ENCODE measurements at places on chromosomes 3 and 15.

- DNase-seq: no peak
Measured at GRCh38 chr15:55250941-55251340, 38.7 kb downstream of the RAB27A start.

DNA sequence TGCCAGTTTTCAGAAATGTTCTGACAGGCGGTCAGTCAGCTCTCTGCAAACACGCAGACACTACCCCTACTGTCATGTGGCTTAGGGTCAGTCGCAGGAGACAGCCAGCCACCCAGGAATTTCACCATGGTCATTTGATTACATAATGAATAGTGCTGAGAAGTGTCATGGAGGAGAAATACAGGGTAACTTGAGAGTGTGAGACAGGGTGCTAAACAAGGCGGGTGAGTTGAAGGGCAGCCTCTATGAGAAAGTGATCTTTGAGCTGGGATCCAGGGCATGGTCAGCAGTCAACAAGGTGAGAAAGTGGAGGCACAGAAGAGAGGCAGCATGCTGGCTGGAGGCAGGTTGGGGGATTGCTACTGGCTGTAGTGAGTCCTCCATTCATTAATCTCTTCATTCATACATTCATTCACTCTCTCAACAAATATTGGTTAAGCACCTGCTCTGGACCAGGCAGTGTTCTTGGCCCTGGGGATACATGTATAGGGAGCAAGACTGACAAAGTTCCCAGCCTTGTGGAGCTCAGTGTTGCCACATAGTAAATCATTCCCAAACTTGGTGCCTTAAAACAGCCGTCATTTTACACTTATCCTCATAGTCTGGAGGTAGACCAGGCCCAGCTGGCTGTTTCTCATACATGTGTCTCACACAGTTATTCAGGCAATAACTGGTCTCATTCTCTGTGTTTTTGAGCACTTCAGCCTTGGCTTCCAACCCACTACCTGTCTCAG lies 14.8 kb downstream of the PXYLP1 start:
- DNase-seq: no peak

DNA sequence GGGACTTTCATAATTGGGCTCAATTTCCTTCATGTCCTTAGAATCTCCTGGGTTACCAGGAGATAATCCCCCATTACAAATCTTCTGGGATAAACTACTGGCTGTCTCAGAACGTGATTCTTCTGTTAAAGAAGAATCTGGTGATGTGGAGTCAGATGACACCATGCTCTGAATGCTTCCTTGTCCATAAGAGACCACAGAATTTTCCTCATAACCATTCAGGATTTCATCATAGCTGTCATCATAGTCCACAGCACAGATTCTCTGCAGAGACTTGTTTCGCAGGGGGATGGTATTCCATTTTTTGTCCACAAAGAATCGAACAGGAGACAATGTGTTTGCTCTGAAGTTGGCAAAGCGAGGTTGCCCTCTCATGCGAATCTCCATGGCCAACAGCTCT lies 109.8 kb upstream of the TSPAN3 start:
- DNase-seq: no peak

DNA sequence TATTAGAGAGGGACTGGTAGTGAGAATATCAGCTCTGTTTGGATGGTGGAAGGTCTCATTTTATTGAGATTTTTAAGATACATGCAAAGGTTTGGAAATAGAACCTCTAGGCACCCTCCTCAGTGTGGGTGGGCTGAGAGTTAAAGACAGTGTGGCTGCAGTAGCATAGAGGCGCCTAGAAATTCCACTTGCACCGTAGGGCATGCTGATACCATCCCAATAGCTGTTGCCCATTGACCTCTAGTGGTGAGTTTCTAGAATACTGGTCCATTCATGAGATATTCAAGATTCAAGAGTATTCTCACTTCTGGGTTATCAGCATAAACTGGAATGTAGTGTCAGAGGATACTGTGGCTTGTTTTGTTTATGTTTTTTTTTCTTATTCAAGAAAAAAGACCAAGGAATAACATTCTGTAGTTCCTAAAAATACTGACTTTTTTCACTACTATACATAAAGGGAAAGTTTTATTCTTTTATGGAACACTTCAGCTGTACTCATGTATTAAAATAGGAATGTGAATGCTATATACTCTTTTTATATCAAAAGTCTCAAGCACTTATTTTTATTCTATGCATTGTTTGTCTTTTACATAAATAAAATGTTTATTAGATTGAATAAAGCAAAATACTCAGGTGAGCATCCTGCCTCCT lies 87.2 kb downstream of the TGFBR2 start:
- DNase-seq: no peak

DNA sequence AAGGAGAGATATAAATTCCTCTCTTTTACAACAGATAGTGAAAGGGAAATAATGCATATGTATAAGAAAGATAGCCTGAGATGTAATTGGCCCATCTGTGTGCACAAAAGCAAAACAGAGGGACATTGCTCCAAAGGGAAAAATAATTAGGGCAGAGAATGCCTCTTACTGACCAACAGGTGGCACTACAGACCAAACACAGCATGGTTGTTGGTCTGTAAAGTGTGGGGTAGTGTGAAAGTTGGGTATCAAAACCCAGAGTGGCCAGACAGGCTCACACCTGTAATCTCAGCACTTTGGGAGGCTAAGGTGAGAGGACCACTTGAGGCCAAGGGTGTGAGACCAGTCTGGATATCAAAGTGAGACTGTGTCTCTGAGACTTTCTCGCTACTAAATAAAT lies 4.5 kb upstream of the TLNRD1 start:
- DNase-seq: no peak

GRCh38 chr3:11606090-11606784 lies 37.5 kb downstream of the VGLL4 start:
- DNase-seq: no peak

DNA sequence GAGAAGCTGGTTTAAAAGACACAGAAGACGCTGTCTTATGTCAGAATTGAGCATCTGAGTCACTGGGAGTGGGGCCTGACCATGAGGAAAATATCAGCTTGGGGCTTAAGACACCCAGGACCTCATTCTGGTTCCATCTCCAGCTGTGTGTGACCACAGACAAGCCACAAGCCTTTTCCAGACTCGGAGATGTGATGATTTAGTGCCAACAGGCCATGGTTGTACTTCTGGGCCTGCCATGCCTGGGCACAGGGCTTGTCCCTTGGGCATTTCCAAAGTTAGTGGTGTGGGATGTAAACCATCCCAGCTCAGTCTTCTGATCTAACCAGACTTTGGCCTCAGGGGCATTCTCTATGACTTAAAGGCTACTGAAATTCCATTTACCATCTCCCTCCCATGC lies 269.8 kb downstream of the RYR3 start:
- no peak for DNase-seq

DNA sequence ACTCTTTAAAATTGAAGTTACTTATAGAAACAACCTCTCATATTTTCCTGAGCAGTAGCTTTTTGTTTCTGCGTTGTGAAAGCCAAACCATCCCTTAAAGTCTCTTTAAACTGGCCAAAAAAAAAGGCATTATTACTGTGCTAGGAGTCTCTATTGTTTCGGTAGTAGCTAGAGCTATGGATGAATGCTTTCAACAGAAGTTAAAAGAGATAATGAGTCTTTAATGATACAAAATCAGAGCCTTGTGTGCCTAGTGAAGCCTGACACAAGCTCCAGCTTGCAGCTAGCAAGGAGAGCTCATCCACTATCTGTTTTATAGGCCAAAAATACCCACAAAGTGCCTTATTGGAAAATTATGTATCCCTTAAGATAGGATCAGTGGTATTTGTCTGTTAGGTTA lies 360.4 kb upstream of the CDIN1 start:
- DNase-seq: no peak

DNA sequence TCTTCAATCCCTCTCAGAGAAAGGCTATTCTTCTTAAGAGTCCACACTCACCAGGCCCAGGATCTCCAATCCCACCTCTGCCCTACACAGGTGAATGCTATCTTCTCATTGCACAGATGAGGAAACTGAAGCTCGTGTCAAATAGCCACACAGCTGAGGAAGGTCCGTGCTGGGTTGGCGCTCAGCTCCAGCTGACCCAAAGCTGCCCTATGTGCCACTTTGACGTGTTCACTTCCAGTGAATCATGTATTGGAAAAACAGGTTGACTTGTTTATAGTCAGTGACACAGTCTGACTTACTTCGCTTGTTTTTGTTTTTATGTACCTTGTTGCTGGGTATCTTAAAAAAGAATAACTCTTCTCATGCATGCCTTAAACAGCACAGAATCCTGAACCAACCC lies 32.4 kb upstream of the ALDH1A3 start:
- no peak for DNase-seq

DNA sequence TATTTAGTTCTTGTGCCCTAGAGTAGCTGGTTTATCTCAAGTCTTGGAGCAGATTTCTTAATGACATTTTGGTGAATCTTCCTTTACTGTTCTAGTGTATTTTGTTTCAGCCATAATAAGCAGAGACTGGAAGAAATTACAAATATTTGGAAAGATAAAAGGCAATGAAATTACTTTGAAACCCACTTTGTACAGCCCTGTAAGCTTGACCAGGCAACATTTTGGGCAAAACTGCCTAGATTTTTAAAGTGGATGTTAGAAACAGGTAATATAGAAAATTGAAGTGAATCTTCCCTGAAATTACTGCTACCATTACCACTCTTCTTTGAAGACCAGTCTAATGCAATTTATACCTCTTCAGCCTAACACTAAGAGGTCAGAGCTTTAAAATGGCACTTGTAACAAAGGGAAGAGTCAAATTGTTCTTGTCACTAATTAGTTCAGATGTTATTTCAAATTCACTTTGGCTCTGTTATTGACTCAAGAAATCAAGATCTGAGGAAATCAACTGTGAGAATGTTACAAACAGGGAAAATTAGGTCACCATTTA lies 589.4 kb downstream of the NLGN1 start:
- DNase-seq: no peak

DNA sequence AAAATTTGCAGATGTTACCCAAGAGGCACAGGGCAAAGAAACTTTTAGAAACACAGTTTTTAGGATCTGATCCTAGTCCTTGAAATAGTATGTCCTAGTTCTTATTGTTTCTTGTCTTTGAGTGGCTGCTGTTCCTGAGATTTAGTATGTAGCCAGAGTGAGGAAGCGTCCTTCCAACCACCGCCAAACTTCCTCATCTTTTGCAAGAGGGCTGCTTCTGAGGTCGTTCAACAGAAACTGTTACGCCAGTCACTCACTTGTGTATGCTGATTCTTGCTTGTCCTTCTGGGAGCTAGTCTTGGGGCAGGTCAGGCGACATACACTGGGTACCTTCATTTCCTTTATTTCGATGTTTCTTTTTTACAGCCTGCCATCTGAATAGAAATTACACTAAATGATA lies 577.3 kb upstream of the ZNF717 start:
- no peak for DNase-seq

DNA sequence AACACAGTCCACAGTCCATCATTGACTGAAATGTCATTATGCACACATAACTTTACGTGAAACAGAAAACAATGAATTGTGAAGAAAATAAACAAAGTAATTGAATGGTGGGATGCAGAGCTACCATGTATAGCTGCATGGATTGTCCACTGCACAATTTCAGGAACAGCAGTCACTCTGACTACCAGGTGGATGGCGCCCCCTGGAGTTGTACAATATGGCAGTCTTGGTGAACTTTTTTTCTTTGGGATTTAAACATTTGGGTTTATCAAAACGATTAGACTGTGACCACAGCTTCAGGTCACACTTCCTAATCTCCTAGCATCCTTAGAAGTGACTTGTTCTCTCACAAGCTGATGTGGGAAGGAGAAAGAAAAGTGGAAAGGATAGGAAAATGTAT lies 48.9 kb upstream of the TCF12 start:
- DNase-seq: no peak

GRCh38 chr3:58041826-58042324 lies 33.7 kb downstream of the FLNB start:
- no peak for DNase-seq

- peak; percentile 25 for DNase-seq
Measured at GRCh38 chr3:67384760-67385397, 269.5 kb downstream of the SUCLG2 start.

- DNase-seq: no peak
Measured at GRCh38 chr3:126344380-126345041, 12.7 kb downstream of the KLF15 start.

GRCh38 chr3:197338586-197338985 lies 40.2 kb upstream of the DLG1 start:
- DNase-seq: no peak

DNA sequence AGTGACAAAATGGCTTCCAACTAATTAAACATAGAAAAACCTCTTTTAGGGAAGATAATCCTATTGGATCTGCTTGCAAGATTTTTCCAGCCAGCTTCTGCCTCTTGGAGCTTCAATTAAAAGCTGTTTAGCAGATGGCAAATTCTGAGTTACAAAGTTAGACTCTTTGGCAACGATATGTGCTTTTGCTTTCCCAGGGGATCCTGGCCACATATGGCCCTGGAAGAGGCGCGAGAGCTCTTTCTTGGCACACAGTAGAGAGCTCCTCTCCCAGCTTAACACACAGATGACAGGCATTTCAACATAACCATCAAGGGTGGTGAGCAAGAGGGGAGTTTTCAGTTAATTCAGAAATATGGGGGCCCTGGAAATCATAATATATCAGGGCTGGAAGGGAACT lies 41.6 kb upstream of the GALNT15 start:
- DNase-seq: no peak

GRCh38 chr15:64284042-64284441 lies 71.9 kb downstream of the CSNK1G1 start:
- DNase-seq: no peak

GRCh38 chr3:107985496-107985895 lies 105.3 kb downstream of the CD47 start:
- no peak for DNase-seq

DNA sequence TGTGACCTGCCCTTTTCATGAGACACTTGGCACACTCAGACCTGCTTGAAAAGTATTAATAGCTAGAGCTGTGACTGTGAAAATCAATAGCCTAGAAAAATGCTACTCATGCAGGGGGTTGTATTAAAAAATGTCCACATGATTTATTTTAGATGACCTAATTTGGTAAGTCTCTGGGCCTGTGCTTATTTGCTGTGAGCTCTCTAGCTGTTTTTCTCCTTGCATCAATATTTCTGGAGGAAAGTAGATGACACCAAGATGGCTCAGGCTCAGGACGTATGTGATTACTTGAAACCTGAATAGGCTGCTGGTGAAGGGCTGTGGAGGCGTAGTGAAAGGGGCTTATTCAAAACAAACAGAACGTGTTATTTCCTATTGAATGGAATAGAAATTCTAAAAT lies 29.5 kb downstream of the KCNAB1 start:
- DNase-seq: no peak

- DNase-seq: peak; percentile 45
Measured at GRCh38 chr3:129278966-129279906, 566 bp downstream of the HMCES start.

DNA sequence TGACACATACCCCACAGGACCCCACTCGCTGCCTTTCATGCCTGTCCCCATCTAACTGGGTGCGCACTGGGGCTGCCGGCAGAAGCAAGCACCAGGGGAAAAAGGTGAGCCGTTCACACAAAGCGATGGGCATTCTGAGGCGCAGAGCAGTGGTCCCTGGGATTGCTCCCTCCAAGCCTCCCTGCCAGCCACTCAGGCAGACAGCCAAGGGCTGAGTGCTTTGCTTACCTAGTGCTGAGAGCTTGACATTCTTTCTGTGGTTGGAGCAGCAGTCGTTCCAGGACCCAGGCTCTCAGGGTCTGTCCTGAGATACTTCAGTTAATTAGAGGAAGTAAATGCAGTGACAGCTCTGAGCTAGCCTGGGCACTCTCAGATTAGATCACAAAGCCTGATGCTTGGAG lies 5.7 kb downstream of the ESYT3 start:
- DNase-seq: no peak

GRCh38 chr3:38740537-38740936 lies 75.5 kb downstream of the SCN10A start:
- no peak for DNase-seq

- DNase-seq: no peak
Measured at GRCh38 chr15:49908236-49908932, 210.6 kb downstream of the ATP8B4 start.
